ENCODE measurements at places on chromosomes 3 and 15. TPM values are rescaled to one million over a fixed set of nuclear protein-coding genes. Genes with fewer than 3 reads are reported as not detected.

DNA sequence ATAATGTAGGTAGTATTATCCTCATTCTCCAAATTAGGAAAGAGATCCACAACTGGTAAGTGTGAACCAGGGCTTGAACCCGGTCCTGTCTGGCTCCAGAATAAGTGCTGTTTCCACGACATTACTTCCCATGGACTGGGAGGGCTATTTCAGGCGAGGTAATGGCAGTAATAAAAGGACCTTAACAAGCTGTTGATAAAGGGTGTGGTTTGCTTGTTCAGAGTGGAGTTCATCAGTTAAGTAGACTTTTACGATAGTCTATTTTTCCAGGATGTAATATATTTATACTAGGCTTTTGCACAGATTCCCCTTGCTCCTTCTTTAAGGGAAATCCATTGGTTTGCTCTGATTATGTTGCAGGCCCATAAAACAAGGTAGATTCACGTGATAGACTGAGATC lies 88.4 kb upstream of the TNFAIP8L3 start:
- no peak for DNase-seq
- H3K27me3 ChIP-seq, result no peaks in the 10 kb centered on the region
- H3K4me1 ChIP-seq, result peaks cover 7% of the 10 kb centered on the region
- no peak overlapping the region for H3K27ac ChIP-seq
- H3K4me3 ChIP-seq, result no peak overlapping the region

- peaks cover 9% of the 10 kb centered on the region for H3K36me3 ChIP-seq
- no peak overlapping the region for H3K4me3 ChIP-seq
- no peak for DNase-seq
- H3K4me1 ChIP-seq, result no peaks in the 10 kb centered on the region
- H3K27me3 ChIP-seq, result no peaks in the 10 kb centered on the region
- no peak overlapping the region for H3K27ac ChIP-seq
Observed at GRCh38 chr3:186167646-186168395, 58.9 kb upstream of the ETV5 start.

DNA sequence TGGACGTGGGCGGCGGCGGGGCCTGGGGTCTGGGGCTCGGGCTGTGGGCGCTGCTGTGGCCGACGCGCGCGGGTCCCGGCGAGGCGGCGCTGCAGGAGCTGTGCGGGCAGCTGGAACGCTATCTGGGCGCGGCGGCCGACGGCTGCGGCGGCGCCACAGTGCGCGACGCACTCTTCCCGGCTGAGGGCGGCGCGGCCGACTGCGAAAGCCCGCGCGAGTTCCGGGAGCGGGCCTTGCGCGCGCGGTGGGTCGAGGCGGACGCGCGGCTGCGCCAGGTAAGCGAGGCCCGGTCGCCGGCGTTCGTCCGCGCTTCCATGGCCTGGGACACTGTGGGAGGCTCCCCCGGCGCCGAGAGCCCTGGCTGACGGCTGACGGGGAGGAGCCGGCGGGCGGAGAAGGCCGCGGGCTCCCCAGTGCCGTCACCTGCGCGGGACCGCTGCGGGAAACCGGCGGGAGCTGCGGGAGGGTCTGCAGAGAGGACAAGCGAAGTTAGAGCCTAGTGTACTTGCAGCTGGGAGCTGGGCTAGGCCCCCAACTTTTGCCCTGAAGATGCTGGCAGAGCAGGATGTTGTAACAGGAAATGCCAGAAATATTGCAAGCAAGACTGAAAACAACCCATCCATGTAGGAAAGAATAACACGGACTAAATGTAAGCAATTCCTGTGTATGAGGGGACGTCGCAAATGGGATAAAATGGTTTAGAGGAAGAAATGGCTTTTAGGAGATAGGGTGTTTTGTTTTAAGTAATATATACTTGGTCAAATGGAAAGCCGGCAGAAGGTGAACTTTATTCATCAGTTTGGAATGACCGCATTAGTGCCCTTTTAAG lies 847 bp downstream of the WHAMM start:
- no peaks in the 10 kb centered on the region for H3K27me3 ChIP-seq
- DNase-seq, result peak; percentile 58
- peak overlapping the region; percentile 100 for H3K27ac ChIP-seq
- H3K36me3 ChIP-seq, result peaks cover 24% of the 10 kb centered on the region
- peaks cover 18% of the 10 kb centered on the region for H3K4me1 ChIP-seq

DNA sequence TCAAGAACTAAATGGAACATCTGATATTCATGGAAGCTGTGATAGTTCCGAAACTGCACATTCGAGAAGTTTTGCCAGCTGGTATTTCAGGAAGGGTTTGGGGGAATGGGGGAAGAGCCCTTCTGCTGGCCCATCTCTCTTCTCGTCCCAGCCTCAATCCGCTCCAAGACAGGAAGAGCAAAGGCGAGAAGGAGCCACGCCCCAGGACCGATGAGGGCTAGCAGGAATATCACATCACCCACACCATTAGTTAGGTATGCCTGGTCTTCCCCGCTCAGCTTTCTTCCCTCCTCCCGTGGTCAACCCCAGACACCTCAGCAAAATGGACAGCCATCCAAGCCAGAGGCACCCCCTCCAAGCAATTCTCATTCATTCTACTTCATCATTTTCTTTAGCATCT lies 14.9 kb upstream of the PCSK6 start:
- peaks cover 28% of the 10 kb centered on the region for H3K4me1 ChIP-seq
- no peak for DNase-seq
- peaks cover 3% of the 10 kb centered on the region for H3K27me3 ChIP-seq
- no peaks in the 10 kb centered on the region for H3K36me3 ChIP-seq
- no peak overlapping the region for H3K27ac ChIP-seq

DNA sequence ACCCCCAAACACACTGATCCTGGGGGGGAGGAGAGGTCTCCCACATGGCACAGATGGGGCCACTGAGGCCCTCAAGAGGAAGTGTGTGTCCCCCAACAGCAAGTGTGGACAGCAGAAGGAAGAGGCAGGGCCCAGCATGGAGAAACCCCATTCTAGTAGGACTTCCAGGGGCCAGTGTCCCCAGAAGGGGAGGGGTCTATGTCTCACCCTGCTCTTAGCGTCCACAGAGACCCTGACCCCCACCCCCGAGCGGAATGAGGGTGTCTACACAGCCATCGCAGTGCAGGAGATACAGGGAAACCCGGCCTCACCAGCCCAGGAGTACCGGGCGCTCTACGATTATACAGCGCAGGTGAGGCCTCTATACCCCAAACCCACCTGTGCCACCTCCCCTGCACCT lies 35.3 kb downstream of the TSPAN3 start:
- H3K4me1 ChIP-seq, result no peaks in the 10 kb centered on the region
- DNase-seq, result peak; percentile 11
- H3K36me3 ChIP-seq, result no peaks in the 10 kb centered on the region
- H3K4me3 ChIP-seq, result no peak overlapping the region
- no peak overlapping the region for H3K27ac ChIP-seq
- H3K27me3 ChIP-seq, result no peaks in the 10 kb centered on the region

The CACNA2D2 gene
- total RNA-seq, result 7.2 TPM

GRCh38 chr3:58965865-58966264 lies 84.0 kb downstream of the CFAP20DC start:
- no peaks in the 10 kb centered on the region for H3K36me3 ChIP-seq
- no peak for DNase-seq
- H3K4me3 ChIP-seq, result no peak overlapping the region
- no peaks in the 10 kb centered on the region for H3K27me3 ChIP-seq
- no peak overlapping the region for H3K27ac ChIP-seq

The IL16 gene
- total RNA-seq, result 21.0 TPM

DNA sequence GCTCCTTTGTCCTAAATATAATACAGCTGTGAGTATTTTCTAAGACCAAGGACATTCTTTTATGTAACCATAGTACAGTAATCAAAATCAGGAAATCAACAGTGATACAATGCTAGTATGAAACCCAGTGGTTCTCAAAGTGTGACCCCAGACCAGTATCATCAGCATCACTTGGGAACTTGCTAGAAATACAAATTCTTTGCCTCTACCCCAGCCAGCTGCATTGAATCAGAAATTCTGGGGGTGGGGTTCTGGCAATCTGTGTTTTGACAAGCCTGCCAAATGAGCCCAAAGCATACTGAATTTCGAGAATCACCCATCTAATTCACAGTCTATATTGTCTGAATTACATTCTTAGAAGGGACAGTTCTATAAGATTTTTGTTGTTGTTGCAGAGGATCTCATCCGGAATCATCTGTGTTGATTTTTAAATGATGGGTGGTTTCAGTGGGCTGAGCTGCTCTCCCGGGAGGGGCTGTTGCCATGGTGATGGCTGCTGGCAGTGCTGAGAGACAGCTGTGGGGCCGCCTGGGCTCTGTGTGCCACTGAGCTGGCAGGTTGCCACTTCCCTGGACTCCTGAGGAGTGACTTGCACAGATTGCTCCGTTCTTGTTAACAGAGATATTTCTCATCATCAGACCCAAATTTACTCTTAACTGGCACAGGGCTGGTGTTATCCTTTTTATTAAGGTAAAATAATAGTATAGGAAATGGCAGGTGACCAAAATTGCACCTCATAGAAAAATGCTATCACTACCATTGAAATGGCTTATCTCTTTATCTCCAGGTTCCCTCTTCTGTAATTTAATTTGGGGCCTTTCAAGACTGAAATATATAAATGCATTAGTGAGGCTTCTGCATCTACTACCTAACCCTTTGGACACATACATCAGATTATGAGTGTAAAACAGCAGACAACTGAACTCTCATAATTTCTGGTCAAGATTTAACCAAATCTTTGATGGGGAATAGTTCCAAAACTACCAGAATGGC lies 56.5 kb downstream of the NEK11 start:
- H3K27ac ChIP-seq, result no peak overlapping the region
- no peak overlapping the region for H3K4me3 ChIP-seq
- DNase-seq, result peak; percentile 34
- H3K27me3 ChIP-seq, result no peaks in the 10 kb centered on the region
- no peaks in the 10 kb centered on the region for H3K4me1 ChIP-seq

- peak overlapping the region; percentile 78 for H3K4me3 ChIP-seq
- H3K36me3 ChIP-seq, result no peaks in the 10 kb centered on the region
- H3K27me3 ChIP-seq, result no peaks in the 10 kb centered on the region
- no peak for DNase-seq
Observed at GRCh38 chr3:44476963-44477311, 533 bp downstream of the ZNF445 start.

Data from stomach (tissue), 19 donors.